ENCODE measurements at places on chromosomes 12 and 14. TPM values are rescaled to one million over a fixed set of nuclear protein-coding genes. Genes with fewer than 3 reads are reported as not detected.

Gene STYK1
- 1.0 TPM for total RNA-seq

Gene SLC17A8
- not detected for total RNA-seq

Gene ERBB3
- 0.97 TPM for total RNA-seq

Gene MUCL1
- not detected for total RNA-seq

Gene ASIC1
- 11.1 TPM for total RNA-seq

Gene PIK3C2G
- not detected for total RNA-seq

Gene GLT1D1
- total RNA-seq = 0.48 TPM

Gene TAS2R9
- not detected for total RNA-seq

Gene SMIM10L1
- 10.2 TPM for total RNA-seq

Gene AEBP2
- 67.4 TPM for total RNA-seq

Gene CELA1
- total RNA-seq = not detected

Gene SYT1
- total RNA-seq = not detected

Gene CSRP2
- 0.27 TPM for total RNA-seq

Gene MAGOHB
- total RNA-seq = 132 TPM

Gene AKAP5
- total RNA-seq = 4.5 TPM

Gene PLD4
- total RNA-seq = not detected

Gene LRTM2
- not detected for total RNA-seq

Gene CMKLR1
- total RNA-seq = not detected

Gene KLRC1
- 18.4 TPM for total RNA-seq

Gene KRT79
- total RNA-seq = 0.44 TPM

Gene IFNG-AS1
- total RNA-seq = 0.57 TPM

Gene NUMB
- total RNA-seq = 36.7 TPM

Gene EXOC3L4
- not detected for total RNA-seq

Gene NID2
- not detected for total RNA-seq

Gene RASSF3
- 54.8 TPM for total RNA-seq

Gene CLEC4E
- not detected for total RNA-seq

Gene TMPRSS12
- total RNA-seq = not detected

Gene HOTAIR
- total RNA-seq = not detected

Gene HOXC11
- total RNA-seq = not detected

Gene RHOJ
- total RNA-seq = not detected

Gene HOXC9
- total RNA-seq = not detected

Gene CLMN
- 0.29 TPM for total RNA-seq

Gene IFNG
- 499 TPM for total RNA-seq

Gene SLC5A8
- not detected for total RNA-seq

Gene KRT78
- total RNA-seq = not detected

Gene BDKRB2
- total RNA-seq = not detected

Measured in activated CD8-positive, alpha-beta memory T cell treated with anti-CD3 and anti-CD28 coated beads for 36 hours (primary cell).